LNCaP clone FGC (cell line): ENCODE measurements at places on chromosomes 4 and X.

GRCh38 chr4:73707918-73708577 lies 32.3 kb upstream of the CXCL8 start:
- peak; percentile 62 for DNase-seq

DNA sequence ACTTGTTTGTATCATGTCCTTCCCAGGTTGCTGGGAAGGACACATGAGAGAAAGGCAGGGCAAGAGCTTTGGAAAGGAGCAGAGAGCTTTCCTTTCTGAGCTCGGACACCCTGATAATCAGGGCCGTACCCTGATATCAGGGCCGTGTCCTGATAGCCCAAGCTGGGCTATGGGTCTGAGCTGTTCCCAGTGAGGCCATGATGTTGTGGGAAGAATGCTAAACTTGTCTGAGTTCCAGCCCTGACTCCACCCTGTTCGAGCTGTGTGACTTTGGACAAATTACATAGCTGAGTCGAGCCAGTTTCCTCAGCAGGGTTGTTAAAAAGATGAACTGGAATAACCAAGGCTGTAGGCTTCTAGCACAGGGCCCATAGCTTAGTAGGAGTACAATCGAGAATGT lies 3.3 kb upstream of the CXCR3 start:
- no peak for DNase-seq

DNA sequence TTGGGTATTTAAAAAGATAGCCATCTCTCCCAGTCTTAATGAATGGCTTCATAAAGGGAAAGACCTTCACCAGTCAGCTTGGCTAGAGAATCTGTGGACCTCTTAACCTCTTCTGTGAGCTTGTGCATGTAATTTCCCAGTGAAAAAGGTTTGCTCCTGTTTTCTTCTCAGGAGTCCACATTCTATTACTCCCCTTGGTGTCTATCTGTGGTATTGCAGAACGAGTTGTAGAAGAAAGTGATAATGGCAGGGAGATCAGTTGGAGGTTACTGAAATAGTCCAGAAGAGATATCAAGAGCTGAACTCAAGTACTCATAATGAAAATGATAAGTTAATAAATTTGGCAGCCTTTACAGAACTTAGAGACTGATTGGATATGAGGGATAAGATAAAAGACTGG lies 16.5 kb upstream of the VAMP7 start:
- DNase-seq, result no peak

- no peak for DNase-seq
Observed at GRCh38 chr4:168451744-168452390, 28.4 kb downstream of the DDX60L start.

DNA sequence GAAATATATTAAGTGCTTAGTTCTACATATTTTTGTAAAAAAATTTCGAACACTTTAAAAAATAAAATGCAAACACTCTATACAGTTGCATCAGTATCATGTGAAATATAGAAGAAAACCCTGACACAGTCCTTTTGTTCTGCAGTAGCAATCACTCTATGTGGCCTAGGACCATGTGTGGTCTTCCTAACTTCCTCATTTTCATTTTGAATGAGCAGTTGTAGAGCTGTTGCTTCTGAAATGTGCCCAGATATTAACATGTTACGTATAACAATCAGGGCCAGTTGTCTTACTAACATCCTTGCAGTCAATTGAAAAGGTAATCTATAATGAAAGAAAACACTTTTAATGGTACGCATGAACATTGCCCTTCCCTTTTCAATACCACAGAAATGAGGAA lies 107.9 kb downstream of the ZNF827 start:
- no peak for DNase-seq

DNA sequence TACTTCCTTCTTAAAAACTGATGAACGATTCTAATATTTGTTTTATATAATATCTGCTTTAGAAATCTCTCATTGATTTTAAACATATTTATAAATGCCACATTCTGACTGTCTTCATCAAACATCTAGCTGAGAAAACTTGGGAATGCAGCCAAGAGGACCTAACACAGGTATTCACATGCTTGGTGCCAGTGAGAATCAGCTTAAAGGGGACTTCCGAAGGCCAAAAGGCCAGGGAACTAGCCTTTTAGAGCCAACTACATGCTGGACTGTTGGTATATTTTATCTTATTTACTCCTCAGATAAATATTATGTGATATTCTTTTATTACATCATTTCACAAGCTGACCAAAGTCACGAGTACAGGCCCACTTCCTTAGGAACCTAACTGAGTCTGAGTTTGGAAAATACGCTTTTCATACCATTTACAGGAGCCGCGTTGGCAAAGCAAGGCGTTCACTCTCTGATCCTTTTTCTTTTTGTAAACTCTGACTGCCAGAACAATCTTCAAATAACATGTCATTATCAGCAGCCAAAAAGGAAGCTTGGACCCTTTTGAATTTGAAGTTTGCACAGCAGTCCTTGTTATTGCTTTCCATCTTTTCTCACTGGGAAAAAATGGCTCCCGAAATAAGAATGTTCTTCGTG lies 41.1 kb upstream of the PDLIM3 start:
- no peak for DNase-seq

- DNase-seq, result no peak
Observed at GRCh38 chr4:477686-478085, 21.3 kb downstream of the ZNF721 start.

DNA sequence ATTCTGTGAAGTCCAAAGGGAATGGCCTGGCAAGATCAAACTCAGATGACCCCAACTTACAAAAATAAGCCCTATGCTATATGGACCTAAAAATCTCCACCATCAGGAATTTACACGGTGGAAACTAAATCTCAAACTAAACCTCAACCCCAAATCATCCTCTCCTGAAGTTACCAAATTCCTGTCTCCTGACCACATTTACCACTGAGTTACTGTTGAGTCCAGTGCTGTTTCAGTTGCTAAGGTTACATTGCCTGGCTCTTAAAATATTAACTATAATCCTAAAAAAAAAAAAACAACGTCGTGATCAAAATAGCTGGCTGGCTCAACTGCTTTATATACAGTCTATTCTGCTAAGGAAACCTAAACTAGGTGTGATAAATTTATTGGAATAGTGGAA lies 315.2 kb upstream of the SLIT2 start:
- DNase-seq, result no peak

DNA sequence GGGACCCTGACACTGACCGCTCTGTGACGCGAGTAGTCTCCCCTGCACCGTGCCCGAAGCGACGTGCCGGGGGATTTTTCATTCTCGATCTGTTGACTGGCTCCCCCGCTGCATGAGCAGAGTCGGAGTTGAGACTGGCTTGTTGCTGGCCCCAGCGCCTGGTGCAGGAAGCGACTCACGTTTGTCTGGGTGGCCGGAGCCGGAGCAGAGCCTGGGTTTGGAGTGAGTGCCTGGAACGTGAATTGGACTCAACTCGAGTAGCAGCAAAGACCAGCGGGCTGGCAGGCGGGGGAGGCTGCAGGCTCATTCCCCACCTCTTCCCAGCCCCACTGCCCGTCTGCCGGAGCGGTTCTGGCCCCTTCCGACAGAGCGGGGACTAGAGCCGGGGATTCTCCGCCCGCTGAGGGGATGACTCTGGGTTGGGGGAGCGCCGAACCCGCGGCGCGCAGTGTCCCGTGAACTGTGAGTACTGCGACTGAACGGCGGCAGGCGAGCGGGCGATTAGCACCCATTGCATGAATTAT lies 554 bp downstream of the PCDH7 start:
- no peak for DNase-seq

DNA sequence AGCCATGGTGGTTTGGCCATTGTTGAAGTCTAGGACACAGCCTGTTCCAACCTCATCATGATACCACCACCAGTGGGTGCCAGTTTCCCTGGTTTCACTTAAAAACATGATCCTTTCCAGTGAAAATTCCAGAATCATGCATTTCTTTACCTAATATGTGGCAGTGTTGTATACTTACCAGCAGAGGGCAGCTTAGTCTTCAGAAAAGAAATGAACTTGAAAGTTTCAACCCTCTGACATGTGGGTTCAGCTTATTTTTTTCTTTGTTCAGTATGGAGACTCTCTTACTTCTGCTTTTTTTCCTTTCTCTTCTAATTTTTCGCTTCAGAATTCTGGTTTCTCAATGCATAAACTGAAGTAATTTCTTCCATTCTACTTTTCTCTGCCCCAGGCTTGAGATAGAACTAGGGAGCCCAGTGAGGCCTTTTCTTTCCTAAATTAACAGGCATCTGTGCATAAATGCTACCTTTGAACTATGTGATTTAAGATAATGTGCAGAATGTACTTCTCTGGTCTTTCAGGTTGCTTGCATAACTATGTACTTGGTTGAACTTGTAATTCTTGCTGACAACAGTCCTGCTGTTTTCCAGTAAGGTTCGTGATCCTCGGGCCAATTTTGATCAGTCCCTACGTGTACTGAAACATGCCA lies 10.7 kb downstream of the LIAS start:
- peak; percentile 69 for DNase-seq

DNA sequence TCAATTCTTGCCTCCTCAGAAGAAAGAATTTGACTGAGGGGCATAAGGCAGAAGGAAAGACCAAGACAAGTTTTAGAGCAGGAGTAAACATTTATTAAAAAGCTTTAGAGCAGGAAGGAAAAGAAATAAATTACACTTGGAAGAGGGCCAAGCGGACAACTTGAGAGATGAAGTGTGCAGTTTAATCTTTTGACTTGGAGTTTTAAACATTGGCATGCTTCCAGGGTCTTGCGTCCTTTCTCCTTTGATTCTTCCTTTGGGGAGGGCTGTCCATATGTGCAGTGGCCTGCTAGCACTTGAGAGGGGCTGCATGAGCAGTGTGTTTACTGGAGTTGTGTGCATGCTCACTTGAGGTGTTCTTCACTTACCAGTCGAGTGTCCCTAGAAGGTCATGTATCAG lies 275.8 kb upstream of the IL1RAPL1 start:
- DNase-seq, result no peak

DNA sequence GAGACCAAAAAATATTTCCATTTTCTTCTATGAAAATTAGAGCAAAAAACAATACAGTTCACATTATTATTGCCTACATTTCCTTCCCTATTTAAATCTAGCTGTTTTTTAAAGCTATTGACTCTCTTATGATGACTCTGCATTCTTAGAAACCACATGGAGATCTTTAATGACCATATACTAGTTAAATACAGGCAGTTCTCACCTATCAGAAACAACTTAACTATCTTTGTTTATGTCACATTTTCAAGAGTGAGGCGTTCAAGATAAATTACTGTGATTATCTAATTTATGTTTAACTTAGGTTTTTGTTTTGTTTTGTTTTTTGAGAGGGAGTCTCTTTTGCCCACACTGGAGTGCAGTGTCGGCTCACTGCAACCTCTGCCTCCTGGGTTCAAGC lies 3.0 kb downstream of the CISD2 start:
- no peak for DNase-seq

DNA sequence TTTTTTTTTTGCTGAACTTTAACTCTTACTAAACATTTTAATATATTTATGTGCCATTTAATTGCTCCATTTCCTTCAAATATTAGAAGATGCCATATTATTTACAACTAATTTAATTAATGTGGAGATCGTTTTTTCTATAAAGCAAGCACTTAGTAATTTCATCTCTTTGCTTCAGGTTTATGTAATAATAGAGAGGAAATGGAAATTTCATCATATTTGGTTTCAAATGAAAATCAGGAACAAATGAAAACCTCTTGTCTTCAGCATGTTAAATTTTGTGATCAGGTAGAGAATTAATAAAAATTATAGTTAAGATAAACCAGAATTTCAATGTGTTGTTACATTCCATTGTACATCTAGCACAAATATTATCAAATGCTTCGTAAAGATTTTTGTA lies 120.1 kb downstream of the SYNPO2 start:
- DNase-seq, result no peak

GRCh38 chrX:108122748-108123147 lies 31.2 kb downstream of the ATG4A start:
- no peak for DNase-seq

DNA sequence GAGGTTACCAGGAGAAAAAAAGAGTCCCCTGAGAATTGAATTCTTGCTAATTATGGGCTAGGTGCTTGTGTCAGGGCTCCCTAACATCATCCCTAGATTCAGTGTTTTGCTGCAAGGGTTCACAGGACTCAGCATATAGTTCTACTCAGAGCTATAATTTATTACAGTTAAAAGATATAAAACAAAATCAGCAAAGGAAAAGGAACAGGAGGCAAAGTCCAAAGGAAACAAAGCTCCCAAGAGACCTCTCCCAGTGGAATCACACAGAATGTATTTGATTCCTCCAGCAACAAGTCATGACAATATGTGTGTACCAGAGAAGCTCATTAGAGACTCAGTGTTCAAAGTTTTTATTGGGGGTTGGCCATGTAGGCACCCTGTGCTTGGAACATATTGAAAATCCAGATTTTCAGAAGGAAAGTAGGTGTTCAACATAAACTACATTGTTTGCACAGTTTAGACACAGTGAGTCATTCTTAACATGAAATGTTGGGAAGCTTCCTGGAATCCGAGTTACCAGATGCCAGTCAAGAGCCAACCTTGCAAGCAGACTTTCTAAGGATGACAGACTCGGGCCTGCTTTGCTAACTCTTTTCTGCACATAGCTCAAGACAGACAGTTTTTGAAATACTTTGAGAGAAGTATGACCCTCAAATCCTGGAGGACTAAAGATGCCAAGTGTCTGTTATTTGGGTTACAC lies 311.3 kb upstream of the EMCN start:
- no peak for DNase-seq

GRCh38 chr4:15130441-15130840 lies 128.2 kb downstream of the CPEB2 start:
- DNase-seq, result no peak

DNA sequence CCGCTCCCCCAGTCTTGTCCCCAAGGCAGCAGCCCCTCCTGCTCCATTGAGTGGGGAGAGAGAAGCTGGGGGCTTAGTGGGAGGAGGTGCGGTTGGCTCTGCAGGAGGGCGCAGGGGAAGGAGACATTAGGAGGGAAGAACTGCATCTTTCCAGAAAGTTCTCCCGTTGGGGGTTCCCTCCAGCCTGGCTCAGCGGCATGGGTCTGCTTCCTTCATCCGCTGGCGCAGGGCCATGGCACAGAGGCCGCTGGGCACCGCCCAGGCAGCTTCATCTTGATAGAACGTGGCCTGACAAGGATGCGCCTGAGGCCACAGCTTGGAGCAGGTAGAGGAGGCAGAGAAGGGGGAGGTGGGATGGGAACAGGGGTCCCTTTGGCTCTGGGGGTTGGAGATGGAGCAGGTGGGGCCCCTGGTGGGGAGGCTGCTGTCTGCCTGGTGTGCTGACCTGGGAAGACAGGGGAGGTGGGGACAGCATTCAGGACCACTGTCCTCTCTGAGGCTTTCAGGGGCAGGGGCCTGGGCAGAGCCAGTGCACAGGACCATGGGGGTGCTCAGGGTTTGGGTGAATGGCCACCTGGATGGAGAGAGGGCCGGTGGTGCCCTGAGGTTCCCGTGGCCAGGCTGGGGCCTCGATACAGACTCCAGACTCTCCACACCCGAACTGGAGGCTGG lies 12.1 kb downstream of the DOK7 start:
- DNase-seq, result no peak

DNA sequence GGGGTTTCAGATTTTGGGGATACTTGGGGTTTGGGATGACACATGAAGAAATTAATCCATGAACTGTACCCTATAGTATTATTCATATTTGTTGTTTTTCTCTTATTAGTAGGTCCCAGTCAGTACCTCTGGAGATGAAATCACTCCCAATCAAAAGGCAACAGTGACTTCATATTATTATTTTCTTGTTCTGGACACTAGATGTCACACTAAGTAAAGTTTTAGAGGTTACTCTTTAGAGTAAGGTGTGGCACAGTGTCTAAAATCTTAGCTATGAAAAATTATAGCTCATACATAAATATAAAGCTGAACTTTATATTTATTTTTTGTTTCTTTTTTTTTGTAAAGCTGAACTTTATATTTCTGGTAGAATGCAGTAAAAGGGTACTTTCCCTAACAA lies 35.1 kb downstream of the FAM114A1 start:
- DNase-seq, result no peak
